Stimulated activated CD8-positive, alpha-beta memory T cell treated with anti-CD3 and anti-CD28 coated beads, Interleukin-15, amount 100 ng/mL, for 24 hours (primary cell): ENCODE measurements at places on chromosomes 7 and 10.

- DNase-seq: no peak
Measured at GRCh38 chr7:73901823-73902597, 41.1 kb downstream of the TMEM270 start.

DNA sequence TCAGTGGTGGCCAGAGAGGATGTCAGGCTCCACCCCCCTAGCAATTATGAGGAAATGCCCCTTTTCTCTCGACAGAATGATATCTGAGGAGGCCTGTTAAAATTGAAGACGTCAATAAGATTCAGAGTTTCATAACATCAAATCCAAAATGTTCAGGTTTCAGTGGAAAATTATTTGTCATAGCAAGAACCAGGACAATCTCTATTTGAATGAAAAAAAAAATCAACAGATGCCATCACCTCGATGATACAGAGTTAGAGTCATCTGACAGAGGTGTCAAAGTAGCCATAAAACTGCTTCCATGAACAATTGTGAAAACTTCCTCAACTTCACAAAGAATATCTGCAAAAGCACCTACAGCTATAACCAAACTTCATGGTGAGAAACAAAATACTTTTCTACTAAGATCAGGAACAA lies 7.7 kb downstream of the TMEM273 start:
- no peak for DNase-seq

DNA sequence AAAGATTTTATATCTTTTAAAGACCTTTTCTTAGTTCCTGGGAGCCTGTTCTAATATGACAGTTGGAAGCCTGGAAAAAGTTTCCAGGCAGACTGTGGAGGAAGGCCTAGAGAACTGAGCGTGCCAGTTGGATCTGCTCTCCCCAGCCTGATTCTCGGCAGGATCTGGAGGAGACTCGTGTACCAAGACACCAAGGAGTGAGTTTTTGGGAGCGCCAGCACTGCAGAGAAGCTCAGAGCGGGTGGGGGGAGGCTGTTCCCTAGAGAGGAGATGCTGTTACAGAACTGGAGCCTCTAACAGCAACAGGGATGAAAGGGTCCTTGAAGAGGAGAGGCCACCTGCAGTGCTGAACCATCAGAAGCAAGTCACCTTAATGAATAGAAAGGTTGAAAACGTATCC lies 52.9 kb downstream of the LYZL2 start:
- no peak for DNase-seq

DNA sequence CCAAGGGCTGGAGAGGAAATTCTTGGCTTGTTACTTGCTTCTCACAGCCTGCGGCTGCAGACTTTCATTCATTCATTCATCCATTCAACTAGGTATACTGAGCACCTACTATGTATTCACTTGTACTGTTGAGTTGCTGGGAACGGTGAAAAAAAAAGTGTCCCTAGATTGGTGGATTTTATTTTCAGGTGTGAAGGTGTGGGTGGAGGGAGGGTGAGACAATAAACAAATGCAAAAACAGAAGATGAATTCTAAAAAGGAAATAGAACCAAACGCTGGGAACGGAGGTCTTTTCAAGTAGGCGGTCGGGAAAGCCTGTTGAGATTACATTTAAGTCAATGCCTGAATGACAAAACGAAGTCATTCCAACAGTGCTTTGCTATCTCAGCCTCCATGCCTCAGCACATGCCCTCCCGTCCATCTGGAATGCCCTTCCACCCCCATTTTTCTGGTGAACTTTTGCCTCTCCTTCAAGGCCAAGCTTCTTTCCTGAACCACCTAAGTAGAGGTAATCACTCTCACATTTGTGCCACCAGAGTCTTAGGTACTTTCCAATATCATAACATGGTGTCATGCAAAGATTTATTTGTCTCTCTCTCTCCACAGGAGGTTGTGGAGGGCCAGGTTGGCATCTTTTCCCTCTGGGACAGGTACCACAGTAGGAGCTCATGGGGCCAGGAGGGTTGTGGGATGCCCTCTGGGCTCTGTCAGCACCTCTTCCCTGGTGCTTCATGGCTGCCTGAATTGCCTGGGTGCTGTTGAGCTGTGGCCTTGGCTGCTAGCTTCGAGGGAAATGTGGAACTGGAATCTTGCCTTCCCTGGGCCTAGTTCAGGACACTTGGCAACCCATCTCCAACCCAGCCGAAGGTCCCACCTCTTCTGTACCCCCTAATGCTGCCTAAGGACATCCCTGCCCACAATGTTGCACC lies 5.5 kb downstream of the NKX2-3 start:
- no peak for DNase-seq

- DNase-seq: peak; percentile 39
Measured at GRCh38 chr10:62048919-62049623, 147.6 kb downstream of the ARID5B start.

DNA sequence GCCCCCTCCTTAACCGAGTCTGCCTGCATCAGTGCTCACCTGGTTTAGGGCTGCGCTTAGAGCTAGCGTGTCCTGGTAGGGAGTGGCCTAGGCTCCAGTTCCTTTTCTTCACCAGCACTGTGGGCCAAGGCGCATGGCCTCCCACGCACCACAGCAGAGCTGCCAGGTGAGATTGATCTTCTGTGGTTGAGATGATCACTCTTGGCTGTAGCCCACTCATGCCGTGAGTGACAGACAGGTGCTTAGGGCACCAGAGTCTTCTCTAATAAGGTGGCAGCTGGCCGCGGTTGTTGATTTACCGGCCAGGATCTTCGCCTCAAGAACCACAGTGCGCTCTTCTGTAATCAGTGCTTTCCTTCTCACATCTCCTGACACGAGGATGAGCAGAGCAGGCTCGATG lies 157.2 kb upstream of the INSYN2A start:
- no peak for DNase-seq

GRCh38 chr7:44847509-44847919 lies 373 bp downstream of the H2AZ2 start:
- DNase-seq: no peak

- no peak for DNase-seq
Measured at GRCh38 chr10:21449288-21449966, 76.1 kb downstream of the SKIDA1 start.

- no peak for DNase-seq
Measured at GRCh38 chr7:39045231-39045630, 67.5 kb downstream of the POU6F2 start.

DNA sequence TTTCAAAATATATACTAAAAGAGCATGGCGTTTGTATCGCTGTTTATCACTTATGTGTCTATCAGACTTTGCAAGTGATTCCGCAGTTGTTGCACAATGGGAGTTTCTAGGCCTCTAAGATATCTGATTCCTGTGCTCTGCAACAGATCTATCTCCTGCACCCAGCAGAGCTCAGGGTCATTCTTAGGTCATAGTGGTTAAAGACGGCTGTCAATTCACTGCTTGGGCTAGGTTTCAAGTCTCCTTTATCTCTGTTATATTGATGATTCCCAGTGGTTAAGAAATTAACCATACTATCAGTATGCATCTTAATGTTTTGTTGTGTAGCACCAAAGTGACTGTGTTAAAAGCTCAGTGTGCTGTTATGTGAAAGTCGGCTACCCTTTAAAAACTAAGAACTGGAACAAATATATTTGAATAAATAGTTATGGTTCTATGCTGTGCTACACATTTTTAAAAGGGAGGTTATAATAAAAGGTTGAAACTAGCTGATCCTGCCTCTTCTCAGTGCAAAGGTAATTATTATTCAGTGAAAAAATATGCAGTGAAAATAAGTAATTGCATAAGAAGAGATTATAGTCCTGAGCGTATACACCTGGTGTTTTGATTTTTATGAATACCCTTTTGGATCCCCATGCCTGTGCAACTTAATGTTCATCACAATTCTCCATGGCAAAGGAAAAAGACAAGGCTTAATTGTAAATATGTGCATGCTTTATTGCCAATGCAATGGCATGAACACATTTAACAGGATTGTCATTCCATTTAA lies 24.0 kb downstream of the HOXA1 start:
- DNase-seq: no peak

DNA sequence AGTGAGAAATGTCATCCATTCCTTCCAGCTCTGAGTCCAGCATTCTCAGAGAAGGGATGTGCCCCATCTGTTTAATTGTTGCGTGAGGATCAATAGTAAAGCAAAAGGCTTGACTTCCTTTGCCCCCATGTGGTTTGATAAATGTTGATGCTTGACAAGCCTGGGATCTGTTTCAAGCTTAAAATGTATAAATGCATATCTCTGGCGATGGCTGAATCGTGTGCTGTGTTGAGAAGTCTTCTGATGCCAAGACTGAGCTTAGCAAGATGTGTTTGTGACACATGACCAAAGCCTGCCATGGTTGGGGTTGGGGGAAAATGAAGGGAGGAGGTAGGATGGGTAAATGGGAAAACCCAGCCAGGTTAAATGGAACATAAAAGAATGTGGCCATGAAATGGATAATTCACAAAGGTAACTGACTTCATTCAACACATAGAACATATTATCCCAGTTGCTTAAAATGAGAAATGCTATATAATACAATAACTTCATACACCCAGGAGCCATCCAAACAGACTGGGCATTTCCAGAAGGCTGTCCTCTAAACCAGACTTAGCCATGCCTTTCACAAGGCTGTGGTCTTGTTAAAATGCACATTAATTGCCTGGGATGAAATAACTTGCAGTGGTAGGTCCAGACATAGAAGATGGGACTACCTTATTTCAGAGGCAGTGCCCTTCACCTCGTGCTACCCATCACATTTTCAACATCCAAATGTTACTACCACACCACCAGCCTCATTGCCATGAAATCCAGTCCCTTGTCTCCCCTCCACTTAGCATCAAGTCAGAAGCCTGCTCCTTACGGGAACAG lies 147.3 kb upstream of the PDE1C start:
- no peak for DNase-seq

DNA sequence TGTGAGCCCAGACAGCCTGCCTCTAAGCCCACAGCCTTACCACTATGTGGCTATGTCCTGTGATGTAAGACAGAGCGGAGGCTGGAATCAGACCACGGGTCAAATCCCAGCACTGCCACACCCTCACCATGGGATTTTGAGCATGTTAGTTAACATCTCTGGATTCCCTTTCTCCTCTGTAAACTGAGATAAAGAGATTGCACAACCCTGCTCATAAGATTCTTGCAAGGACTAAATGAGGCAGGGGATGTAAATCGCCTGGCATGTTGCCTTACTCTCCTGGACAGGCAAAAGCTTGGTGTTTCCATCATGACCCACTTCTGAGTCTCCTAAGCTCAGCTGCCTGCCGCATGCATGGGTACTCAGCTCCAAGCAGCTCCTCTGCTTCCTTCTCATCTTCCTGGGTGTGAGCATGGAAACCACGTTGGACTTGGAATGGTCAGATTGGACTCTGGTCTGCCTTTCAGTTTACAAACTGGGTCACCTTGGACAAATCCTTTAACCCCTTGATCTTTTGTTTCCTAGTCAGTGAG lies 41.3 kb upstream of the MTURN start:
- no peak for DNase-seq

DNA sequence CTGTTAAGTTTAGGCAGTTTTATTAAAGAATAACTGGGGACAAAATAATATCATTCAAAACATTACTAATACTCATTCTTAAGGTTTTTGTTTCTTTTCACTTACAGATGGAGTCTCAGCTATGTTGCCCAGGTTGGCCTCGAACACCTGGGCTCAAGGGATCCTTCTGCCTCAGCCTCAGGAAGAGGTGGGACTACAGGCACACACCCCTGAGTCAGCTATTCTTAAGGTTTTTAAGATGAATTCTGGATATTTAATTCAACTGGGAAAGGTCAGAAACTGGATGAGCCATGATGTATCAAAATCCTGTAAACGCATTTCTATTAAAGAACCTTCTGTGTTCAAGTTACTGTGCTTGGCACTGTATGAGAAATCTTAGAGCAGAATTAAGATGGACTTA lies 3.5 kb downstream of the OAT start:
- DNase-seq: no peak

- no peak for DNase-seq
Measured at GRCh38 chr10:17213646-17214349, 12.3 kb upstream of the TRDMT1 start.

DNA sequence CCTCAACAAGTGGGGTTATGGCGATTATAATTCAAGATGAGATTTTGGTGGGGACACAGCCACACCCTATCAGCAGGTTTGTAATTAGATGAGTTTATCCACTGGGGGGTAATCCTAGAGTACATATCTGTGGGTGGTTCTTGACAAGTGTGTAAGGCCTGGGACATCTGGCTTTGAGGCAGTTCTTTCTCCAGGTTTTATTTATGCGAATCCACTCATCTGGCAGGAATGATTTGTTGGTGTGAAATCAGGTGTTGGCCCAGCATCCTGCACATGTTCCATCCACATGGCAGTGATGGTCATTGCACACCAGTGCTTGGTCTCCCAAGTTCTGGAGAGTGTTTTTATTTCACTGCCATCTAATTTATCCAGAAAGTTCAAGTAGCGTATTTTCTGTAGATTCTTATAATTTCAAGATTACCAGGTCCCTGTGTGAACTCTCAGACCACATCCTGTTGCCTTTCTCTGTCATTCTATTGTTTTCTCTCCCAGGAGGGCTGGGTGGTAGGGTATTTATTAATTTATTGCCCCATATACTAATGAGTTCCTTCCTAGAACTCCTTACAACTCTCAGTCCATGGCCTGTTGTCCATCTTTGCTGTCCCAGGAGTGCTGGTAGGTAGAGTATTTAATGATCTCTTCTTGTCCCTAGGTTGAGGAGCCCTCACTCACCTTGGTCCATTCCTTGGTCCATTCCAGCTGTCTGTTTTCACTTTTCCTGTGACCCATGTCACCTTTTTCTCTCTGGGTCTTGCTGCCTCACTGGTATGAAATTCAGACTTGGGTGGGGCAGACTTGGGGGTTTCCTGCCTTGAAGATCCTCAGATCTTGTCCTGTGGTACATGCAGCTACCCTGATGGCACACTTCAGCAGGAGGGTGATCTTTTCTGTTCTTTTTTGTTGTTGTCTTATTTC lies 10.4 kb downstream of the RALA start:
- DNase-seq: no peak

DNA sequence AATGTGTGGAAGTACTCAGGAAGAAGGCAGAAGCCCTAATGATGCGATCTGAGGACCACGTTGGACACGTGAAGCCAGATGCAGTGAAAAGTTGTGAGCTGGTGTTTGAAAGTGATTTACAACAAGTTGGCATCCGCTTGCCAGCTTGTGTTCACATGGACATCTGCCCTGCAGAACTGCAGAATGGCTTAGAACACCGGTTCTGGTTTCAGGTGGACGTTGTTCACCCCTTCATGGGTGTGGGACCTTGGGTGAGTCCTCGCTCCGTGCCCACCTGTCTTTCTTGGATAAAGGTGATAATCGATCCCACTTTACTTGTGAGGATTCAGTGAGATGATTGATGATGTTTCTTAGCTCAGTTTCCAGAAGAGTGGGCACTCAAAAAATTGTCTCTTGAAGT lies 53.8 kb downstream of the CAMK1D start:
- DNase-seq: no peak

- DNase-seq: no peak
Measured at GRCh38 chr10:132637477-132638129, 100.0 kb downstream of the INPP5A start.

- no peak for DNase-seq
Measured at GRCh38 chr10:7075110-7075509, 335.7 kb downstream of the SFMBT2 start.

DNA sequence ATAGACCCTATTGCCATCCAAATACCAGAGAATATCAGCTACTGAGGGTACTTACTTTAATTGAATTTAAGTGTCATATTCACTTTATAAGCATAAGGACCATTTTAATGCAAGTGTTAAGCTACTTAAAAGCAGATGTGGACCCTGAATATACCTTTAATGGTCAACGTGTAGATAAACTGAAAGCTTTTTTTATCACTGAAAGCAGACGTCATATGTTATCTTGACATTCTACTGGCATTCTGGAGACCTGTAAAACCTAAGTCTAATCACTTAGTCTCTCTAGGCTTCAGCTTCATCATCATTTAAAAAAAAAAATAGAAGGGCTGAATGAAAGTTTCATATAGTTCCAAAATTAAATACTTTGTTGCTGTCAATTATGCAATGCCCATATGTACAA lies 116.5 kb downstream of the ELAPOR2 start:
- DNase-seq: no peak
